Stimulated activated CD8-positive, alpha-beta memory T cell treated with anti-CD3 and anti-CD28 coated beads, Interleukin-15, amount 100 ng/mL, for 4 hours (primary cell): ENCODE measurements at places on chromosomes 1 and 21.

DNA sequence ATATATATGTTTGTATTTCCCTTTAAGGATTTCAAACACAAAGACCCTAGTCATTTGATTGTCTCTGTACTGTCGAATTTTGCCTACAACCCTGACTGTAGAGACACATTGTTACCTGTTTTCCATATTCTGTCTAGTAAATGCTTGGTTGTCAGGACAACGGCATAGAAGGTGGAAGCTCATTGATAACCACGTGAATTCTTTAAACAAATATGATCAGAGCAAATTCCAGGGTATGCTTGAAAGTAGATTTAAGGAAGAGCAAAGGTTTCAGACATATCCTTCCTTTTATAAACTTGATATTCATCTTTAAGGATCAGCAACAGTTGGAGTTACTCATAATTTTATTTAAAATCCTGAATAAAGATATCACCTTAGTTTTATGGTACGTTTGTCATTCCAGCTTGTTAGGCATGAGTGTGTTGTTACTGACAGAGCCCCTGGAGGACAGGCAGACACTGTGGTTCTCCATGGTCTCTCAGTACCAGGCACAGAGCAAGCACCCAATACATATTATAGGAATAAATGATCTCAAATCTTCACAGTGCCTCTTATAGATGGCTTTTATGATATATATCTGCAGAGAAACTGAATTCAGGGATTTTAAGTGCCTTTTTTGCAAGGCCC is 203.2 kb downstream of the FGGY start:
- DNase-seq, result no peak

- DNase-seq, result no peak
These were observed 64.3 kb downstream of the HMCN1 start for GRCh38 chr1:185798505-185798904.

GRCh38 chr1:17120962-17121837 is 1.9 kb upstream of the PADI2 start:
- no peak for DNase-seq

DNA sequence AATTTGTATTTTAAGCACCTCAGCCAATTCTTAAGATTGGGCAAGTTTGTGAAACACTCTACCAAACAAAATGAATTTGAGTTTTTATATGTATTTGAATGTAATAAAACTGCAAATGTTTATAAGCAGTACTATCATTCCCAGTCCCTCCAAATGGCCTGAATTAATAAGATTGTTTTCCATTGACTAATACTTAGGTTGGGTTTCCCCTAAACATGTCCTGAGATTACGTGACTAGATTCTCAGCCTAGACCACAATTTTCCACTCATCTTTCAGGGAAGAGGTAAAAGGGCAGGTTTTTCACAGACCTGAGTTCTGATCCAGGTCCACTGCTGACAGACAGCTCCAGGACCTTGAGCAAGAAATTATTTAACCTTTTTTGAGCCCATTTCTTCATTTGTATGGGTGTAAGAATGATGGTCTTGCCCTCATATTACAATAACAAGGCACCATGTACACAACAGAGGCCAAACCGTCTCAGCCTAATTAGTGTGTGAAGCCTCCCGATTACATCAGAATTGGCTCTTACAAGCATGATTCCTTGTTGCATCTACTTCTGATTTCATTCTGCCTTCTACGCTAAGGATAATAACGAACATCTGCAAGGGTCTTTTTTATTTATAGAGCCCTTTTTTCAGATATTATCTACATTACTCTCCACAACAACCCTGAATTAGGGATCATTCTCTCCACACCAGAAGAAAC is 51.2 kb downstream of the BEND5 start:
- DNase-seq, result no peak

DNA sequence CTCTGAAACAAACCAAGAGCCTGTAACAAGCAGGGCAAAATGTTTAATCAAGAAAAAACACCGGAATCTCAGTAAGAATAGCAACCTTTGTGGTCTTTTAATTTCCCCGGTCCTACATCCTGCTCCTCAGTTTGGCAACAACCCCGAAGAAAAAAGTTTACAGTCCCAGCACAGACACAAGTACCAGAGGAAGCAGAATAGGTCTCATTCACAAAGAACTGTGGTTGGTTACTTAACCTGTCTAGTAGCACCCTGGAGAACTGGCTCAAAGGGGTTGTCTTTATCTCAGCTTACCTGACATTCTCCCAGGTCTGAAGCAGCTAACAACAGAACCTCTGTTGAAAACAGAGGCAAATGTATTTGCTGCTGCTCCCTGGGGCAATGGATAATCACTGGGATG is 399.3 kb downstream of the AJAP1 start:
- DNase-seq, result no peak

- no peak for DNase-seq
These were observed 211.0 kb downstream of the PTPRU start for GRCh38 chr1:29447368-29447767.

- DNase-seq, result no peak
These were observed 8.5 kb upstream of the SYPL2 start for GRCh38 chr1:109457819-109458218.

DNA sequence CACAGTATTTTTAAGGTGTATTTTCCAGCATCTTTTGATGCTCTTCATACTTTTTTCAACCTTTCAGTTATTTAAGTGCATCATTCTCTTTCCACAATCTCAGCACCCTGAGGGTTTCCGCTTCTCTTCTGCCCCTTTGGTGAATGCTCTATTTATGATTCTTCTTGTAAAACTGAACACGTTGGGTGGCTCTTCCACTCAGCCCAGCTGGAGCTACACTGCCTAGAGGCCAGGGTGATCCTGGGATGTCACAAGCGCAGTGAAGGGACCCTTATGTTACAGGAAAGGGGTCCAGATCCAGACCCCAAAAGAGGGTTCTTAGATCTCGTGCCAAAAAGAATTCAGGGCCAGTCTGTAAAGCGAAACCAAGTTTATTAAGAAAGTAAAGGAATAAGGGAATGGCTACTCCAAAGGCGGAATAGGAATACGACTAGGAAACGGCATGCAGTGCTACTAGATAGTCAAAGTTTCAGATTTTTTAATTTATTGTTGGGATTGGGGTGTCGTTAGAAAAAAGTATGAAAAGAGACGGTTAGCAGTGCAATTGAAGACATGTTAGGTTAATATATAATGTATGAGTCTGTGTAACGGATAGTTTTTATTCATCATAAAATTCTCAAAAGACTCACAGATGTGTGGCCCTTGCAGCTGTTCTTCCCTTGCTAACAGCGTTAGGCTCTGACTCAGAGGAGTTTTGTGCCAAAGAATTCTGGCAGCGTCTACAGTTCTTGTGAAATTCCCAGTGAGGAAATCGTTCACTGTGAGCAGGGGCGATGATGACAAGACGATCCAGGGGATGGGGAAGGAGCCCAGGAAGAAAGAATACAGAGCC is 14.4 kb upstream of the ERVH48-1 start:
- DNase-seq, result no peak

DNA sequence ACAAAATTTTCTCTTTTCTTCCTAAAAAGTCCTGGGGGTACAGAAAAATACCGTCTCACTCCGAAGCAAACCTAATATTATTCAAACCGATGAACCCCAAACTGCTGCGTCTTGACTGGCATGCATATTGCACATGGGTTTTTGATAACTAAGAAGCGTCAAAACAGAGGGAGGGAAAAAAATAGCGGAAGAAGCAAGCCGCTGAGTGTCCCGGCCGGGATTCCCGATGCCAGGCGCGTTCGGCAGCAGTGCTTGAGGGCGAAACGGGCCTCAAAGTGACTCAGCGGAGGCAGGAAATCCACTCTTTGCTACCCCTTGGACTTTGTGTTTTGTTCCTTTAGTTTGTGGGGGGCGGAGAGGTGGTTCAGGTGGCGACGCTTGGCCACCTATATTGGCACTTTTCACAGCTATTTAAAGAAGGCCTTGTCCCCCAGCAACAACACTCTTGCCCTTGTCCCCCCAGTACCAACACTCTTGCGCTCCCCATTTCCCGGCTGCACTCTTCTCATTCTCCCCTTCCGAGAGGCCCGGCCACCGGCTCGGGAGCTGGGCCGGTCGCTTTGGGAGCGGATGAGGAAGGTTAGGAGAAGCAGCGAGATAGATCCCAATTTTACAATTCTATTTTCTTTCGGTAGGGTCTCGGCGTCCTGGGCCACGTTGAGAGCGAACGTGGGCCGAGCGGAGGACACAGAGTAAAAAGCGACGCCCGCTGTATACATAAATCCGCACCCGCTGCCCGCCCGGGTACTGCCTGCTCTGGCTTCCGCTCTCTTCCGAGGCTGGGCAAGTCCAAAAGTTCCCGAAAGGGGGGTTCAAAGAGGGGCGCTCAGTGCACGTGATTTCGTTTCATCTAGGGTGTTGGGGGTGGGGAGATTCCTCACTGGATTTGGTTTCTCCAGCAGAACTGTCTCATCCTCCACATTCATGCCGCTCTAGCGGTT is 2.5 kb downstream of the LMX1A start:
- DNase-seq, result no peak

DNA sequence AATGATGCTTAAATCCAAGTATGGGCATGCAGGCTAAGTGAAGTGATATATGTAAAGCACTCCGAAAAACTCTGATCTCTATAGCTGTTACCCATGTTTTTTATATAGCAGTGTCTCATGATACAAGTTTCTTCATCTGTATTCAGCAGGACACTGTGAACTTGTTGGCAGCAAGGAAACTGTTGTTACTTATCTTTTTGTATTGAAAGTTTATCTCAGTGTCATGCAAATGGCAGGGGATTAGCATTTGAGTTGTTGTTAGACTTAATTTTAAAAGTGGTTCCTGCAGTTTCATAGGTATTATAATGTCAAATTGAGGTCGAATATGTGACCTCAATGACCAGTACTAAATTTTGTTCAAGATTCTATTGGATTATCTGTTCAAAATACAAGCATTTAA is 47.9 kb downstream of the NCAM2 start:
- no peak for DNase-seq

GRCh38 chr1:25437672-25438071 is 7.0 kb downstream of the MACO1 start:
- no peak for DNase-seq

DNA sequence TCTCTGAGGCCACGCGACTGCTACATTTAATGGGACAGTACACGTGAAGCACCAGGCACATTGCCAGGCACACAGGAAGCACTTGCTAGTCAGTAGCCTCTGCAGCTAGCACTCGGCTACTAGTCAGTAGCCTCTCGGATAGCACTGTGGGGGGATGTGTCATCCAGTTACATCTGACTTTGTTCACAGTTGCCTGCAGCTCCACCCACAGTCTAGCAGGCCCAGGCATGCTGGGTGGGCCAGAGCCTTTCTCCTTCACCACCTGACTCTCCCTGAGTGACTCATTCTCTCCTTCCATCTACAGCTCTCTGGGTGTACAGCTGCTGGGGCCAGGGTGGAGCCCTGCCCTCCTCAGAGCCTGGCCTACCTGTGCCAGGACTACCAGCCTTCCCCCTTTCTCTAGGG is 51.5 kb downstream of the PTPRF start:
- peak; percentile 13 for DNase-seq

GRCh38 chr1:36095760-36096405 is 7.2 kb downstream of the ADPRS start:
- no peak for DNase-seq

DNA sequence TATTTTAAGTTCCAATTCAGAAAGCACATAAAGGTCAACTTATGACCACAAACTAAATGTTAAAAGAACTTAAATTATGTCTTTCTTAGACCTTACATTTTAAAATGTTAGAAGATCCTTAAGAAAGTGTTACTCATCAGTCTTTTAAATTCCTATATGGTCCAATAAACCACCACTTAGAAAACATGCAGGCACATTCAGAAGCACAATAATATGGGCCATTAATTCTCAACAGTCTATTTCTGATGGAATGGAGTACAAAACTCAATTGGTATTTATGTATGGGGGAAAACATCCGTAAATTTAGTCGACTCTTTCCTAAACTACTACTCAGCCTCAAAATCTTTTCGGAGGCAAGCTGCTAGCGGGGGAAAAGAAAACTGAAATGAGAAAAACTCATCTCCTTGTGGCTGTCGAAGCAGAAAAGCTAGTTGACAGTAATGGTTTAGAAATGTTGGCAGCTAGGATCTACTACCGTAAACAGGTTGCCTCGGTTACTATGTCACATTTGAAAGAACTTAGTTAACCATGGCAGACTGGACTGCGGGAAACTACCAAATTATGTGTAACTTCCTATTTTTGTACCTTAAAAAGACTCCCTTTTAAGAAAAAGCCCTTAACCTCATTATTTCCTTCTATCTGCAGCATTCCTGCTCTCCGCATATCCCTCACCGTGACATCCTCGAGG is 1.0 kb downstream of the TRMT1L start:
- no peak for DNase-seq

- DNase-seq, result no peak
These were observed 382.0 kb upstream of the PROX1 start for GRCh38 chr1:213605732-213606131.

DNA sequence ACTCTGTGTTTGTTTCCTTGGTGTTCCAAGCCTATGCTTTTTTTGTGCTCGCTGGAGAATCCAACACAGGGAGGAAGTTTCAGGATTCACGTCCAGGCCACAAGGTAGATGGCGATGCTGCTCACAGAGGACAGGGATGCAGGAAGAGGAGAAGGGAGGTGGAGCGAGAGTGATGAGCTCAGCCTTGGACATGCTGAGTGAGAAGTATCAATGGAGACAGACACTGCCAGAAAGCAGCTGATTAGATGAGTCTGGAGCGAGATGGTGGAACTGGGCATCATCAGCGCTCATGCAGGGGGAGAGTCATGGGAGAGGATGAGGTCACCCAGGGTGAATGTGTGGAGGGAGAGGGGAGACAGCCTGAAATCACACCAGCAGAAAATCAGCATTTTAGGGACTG is 110.0 kb downstream of the GLUL start:
- DNase-seq, result no peak

DNA sequence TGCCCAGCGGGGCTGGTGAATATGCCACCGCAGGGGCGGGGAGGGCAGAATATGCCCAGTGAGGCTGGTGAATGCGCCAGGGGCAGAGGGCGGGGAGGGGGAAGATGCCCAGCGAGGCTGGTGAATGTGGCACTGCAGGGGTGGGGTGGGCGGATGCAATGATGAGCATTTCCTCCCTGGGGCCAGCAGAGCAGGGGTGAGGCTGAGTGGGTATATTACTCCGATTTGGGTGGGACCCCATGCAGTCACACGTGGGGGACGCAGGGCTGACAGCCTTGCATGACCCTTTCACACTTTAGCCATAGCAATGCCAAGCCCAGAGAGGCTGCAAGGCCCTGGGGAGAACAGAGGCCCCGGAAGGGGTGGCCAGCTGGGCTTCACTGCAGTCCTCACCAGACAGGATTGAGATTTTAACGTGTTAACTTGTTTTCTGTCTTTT is 9.3 kb upstream of the SLX9 start:
- DNase-seq, result no peak

- no peak for DNase-seq
These were observed 71.5 kb downstream of the USP24 start for GRCh38 chr1:55143684-55144083.

DNA sequence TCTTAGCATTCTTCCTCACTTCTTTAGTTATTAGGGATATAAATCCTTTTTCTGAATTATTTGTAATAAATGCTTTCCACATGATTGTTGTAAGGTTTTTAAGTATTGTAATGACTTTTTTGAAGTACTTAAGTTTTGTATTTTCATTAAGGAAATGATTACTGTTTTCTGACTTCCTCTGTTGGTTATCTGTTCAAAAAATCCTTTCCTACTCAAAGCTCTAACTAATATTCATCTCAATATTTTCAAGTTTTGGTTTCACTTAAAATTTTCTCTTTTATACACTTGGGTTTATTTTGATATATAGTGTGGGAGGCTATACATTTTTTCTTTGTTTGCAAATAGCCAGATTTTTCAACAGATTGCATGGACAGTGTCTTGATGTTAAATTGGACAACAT is 59.9 kb upstream of the NHLH2 start:
- DNase-seq, result no peak
